ENCODE measurements at places on chromosomes 12 and 14.

GRCh38 chr14:88599761-88600439 lies 37.1 kb downstream of the ZC3H14 start:
- no peak for DNase-seq

DNA sequence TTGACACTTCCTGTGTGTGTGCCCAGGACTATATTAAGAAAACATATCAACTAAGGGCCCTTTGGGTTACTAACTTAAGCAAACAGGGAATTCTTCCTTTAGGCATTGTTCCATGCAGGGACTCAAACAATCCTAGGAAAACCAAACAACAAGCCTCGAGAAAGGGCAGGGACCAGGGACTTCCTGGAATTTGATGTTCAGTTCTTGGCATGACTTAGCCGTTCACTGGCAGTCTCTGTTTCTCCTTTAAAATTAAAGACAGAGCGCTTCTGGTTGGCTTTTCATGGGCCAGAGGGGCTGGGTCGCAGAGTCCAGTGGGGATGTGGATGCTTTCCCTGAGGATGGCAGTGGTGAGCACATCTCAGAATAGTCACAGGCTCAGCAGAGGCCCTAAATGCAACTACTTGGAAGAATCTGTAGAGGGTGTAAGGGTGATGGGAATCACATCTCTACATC lies 35.2 kb downstream of the RNFT2 start:
- no peak for DNase-seq

DNA sequence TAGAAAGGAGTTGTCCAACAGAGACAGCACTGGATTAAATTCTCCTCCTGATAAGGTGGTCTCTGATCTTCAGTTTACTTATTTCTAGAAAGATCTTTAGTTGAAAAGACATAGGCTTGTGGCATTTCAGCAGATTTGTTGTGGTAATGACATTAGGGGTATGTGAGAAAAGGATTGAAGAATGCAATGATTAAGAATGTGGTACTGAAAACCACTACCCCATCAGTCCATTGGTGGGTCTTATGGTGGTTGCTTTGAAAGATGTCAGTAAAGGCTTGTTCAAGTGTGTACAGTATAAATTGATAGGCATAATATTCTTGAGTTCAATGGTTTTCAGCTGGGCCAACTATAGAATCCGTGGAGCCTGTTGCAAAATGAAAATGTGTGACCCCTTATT lies 10.8 kb downstream of the PPFIBP1 start:
- no peak for DNase-seq

- DNase-seq: no peak
Observed at GRCh38 chr14:84670796-84671195, 859.1 kb upstream of the FLRT2 start.

GRCh38 chr12:111411185-111411764 lies 5.6 kb downstream of the SH2B3 start:
- no peak for DNase-seq

GRCh38 chr12:126201981-126202537 lies 1136.8 kb downstream of the AACS start:
- DNase-seq: no peak

- no peak for DNase-seq
Observed at GRCh38 chr14:104660597-104660996, 28.8 kb upstream of the INF2 start.

- no peak for DNase-seq
Observed at GRCh38 chr12:51392556-51393237, 1.5 kb upstream of the GALNT6 start.

DNA sequence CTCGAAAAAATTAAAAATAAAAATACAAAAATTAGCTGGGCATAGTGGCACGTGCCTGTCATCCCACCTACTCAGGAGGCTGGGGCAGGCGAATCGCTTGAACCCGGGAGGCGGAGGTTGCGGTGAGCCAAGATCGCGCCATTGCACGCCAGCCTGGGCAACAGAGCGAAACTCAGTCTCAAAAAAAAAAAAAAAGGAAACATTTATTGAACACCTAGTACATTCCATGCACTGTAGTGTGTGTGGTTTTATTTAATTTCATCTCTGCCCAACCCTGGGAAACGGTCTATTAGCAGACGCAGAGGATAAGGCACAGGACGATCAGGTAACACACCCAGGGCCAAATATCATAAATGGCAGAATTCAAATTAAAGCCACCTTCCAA lies 35.8 kb upstream of the SINHCAF start:
- DNase-seq: no peak

DNA sequence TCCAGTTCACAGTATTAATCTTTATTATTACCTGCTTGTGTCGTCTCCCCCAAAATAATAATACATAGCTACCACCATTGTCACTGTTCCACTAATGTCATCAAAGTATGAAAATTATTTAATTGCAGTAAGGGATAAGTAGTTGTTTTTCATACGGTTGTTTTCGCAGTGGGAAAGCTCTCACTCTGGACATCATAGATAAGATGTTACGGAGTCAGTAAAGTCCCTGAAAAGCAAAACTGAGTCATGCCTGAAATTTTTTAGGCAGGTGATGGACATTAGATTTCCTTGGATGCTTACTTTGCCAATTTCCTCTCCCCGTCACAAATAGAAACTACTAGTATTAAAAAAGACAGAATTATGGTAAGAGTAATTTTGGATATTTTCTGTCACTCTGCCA lies 13.2 kb downstream of the PNP start:
- no peak for DNase-seq

GRCh38 chr14:76056128-76056527 lies 70.6 kb downstream of the IFT43 start:
- no peak for DNase-seq

DNA sequence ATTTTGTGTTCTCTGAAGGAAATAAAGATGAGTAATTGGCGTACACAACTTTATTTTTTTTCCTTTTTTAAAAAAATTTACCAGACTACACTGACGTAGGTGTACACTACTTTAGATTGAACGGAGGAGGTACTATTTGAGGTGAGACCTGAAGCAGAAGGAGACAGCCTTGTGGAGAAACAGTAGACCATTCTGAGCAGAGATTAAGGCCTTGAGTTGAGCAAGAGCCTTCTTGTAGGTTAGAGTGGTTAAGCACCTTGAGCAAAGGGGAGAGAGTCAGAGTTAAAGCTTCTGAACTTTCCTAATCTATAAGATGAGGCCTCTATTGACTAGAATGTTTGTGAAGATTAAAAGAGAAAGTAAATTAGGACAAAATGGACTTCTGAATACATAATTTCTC lies 2.5 kb downstream of the LEMD3 start:
- DNase-seq: no peak

GRCh38 chr12:125567581-125567980 lies 502.3 kb downstream of the AACS start:
- DNase-seq: no peak

DNA sequence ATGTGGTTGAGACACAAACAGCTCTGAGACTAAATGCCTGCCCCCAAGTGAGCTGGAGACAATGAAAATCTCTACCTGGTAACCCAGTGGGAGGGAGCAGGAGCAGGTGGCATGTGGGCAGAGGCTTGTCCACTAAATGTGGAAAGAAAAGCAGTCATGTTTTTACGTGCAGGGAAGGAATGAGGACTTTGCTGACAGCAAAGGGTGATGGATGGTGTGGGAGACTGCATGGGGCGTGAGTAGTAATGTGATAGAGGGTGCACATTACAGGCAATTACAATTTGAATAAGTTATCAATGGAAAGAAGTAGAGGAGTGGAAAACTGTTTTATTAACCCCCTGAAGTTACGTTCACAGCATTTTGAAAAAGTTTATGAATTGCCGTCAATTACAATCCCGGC lies 176.6 kb downstream of the NRXN3 start:
- DNase-seq: no peak

DNA sequence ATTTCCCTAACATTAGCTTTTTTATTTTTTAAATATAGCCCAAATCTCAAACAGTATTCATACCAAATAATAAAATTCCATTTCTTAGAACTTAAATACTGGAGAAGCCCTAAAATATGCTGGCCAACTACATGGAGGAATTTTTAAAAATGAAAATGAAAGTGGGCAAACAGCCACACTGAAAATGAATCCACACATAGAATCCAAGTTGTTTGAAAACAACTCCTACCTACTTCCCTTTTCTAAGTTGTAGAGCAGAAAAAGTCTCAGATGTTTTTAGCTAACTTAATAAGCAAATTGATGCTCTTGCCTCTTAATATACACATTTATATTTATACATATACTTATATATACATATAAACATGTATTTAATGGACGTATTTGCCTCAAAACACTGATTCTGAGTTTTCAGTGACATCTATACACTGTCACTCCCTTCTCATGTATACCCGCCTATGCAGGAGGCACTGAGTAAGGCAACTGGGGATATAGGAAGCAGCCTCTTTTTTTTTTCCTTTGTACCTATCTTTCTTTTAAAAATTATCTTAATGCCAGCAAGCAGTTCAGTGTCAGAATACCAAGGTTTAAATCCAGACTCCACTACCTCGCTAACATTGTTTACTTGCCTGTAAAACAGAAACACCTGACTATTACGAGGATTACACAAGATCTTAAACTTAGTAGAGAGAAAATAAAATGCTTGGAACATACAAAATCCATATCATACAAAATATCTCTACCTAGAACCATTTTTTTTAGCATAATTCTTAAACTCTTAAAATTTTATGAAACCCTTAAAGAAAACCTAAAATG lies 13.3 kb downstream of the DICER1 start:
- DNase-seq: no peak

- DNase-seq: no peak
Observed at GRCh38 chr12:109693653-109694600, 19.7 kb upstream of the FAM222A start.

DNA sequence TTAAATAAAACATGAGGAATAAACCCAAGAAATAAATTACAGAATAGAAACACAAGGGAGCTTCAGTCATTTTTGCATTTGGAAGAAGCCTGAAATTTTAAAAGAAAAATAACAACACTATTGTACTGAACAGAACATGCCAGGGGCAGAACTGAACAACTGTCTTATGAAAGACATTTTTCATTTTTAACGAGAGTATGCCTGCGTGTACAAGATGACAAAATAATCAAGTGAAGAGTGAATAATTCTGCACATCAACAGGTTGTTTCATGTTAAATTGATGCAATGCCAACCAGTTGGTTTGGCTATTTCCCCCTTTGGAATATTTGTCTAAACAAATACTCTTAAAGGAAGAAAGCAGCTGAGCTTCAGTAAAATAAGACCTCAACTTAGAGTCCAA lies 103.3 kb upstream of the BTG1 start:
- no peak for DNase-seq

DNA sequence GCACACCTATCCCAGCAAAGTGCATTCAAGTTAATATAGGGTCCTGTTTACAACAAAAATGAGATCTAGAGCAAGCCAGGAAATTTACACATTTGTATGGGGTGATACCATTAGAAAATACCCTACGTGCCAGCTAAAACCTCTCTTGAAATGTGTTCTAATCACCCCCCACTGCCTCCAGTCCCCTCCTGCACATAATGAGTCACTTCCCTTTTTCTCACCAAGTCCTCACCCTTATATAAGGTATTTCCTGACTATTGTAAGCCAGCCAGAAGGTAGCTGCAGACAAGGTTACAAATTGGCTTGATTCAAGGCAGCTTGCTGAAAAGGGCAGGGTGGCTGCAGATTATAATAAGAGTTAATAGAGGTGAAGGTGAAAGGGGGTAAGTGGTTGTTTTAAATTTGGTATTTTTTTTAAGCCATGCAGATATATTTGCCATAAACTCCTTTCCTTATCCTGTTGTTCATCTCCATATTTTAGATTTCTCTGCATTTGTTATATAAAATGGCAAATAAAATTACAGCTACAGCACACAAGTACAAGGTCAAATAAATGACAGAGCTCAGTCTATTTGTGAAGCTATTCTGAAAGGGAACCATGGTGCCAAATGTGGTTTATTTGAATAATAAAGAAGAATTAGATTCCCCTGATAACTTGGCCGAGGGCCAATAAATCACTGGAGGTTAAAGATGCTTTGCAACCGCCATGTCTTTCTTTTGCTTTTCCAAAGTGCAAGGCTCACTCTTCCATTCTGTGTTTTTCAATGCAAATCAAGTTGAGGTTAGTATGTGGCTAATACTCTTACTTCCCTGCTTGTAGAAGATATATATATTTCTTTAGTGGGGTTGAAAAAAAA lies 385.9 kb downstream of the EGLN3 start:
- DNase-seq: no peak

- no peak for DNase-seq
Observed at GRCh38 chr14:95830386-95830785, 46.2 kb upstream of the TUNAR start.

DNA sequence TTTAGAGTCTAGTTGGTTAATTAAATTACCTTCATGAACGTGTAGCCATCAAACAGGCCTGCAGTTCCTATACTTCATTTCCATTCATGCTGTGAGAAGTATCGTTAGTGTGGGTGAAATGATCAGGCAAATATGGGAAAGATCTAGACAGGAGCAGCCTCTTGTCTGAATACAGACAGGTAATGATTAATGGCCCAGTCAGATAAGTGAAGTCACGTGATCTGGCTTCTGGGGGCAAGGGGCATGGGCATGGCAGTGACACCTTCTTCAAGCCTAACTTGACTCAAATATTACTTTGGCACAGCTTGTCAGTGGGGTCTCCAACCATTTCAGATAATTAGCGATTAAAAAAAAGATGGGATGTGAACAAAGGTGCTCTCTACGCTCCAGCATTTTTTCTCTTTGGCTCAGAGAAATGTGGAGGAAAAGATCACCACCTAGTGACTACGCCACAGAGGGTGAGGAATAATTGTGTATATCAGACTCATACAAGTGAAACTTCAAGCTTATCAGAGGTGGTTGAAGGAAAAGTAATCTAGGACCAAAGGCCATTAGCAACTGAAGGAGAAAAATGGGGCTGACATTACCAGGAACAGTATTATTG lies 17.8 kb downstream of the GUCY2C start:
- DNase-seq: no peak

- no peak for DNase-seq
Observed at GRCh38 chr14:99513183-99513694, 32.0 kb downstream of the CCNK start.

DNA sequence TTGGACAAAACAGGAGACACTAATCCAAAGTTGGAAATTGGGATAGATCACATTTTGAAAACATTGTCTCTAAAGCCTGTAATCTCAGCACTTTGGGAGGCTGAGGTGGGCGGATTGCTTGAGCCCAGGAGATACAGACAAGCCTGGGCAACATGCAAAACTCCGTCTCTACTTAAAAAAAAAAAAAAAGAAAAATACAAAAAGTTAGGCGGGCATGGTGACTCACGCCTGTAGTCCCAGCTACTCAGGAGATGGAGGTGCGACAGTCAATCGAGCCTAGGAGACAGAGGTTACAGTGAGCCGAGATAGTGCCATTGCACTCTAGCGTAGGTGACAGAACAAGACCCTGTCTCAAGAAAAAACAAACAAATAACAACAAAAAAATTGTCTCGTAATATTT lies 152.1 kb downstream of the MGAT4C start:
- DNase-seq: no peak

DNA sequence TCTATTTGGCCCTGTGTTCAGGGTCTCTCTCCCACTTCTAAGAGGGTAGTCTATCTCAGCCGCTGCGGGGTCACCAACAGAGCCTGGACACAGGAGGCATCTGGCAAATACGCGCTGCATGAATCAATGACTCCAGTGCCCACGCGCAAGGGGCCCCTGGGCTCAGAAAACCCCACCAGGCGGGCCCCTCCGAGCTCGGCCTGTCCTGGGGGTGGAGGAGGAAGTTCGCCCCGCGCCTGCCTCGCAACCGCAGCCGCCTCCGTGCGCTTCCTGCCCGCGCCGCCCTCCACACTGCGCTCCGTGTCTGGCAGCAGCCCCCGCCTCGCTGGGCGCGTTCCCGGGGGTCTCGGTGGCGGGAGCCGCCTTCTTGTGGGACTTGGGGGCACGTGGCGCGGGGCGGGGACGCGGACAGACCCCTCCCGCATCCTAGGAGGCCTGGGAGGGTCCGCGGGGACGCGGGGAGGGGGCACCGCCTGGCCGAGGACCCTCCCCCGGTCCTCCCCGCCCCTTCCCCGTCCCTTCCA lies 811 bp upstream of the FBRSL1 start:
- DNase-seq: no peak

Measured in T1000 (cell line).